ENCODE measurements at places on chromosomes 1 and 21. TPM values are rescaled to one million over a fixed set of nuclear protein-coding genes. Genes with fewer than 3 reads are reported as not detected.

EBNA1BP2 gene
- 35.9 TPM for total RNA-seq

AMIGO1 gene
- 6.3 TPM for total RNA-seq

GRCh38 chr21:33858667-33859372, 56.8 kb downstream of the ATP5PO start:
- H3K27ac ChIP-seq = no peak overlapping the region
- no peaks in the 10 kb centered on the region for H3K4me1 ChIP-seq
- DNase-seq = no peak
- H3K27me3 ChIP-seq = no peaks in the 10 kb centered on the region
- no peak overlapping the region for H3K4me3 ChIP-seq

GRCh38 chr1:47424336-47424982, 8.4 kb downstream of the FOXE3 start:
- no peak overlapping the region for H3K27ac ChIP-seq
- DNase-seq = peak; percentile 47
- H3K27me3 ChIP-seq = no peaks in the 10 kb centered on the region
- no peak overlapping the region for H3K4me3 ChIP-seq
- H3K36me3 ChIP-seq = no peaks in the 10 kb centered on the region
- H3K4me1 ChIP-seq = no peaks in the 10 kb centered on the region

GRCh38 chr1:237542525-237543418, 347.9 kb downstream of the ZP4 start:
- no peaks in the 10 kb centered on the region for H3K4me1 ChIP-seq
- no peaks in the 10 kb centered on the region for H3K36me3 ChIP-seq
- H3K27ac ChIP-seq = peak overlapping the region; percentile 52
- H3K27me3 ChIP-seq = no peaks in the 10 kb centered on the region
- DNase-seq = no peak
- no peak overlapping the region for H3K4me3 ChIP-seq

DNA sequence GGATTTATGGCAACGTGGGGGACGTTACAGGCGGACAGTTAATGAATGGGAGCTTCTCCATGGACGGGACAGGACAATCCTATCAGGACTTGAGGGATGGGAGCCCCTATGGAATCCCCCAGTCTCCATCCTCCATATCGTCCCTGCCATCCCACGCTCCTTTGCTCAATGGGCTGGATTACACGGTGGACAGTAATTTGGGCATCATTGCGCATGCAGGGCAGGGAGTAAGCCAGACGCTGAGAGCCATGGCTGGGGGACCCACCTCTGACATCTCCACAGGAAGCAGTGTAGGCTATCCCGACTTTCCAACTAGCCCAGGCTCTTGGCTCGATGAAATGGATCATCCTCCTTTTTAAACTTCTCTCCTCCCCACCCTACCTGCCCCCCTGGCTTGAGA, 44.2 kb downstream of the LHX4 start:
- DNase-seq = no peak
- no peak overlapping the region for H3K4me3 ChIP-seq
- H3K36me3 ChIP-seq = peaks cover 3% of the 10 kb centered on the region
- H3K4me1 ChIP-seq = peaks cover 27% of the 10 kb centered on the region
- H3K27ac ChIP-seq = no peak overlapping the region

- H3K27ac ChIP-seq = no peak overlapping the region
- no peaks in the 10 kb centered on the region for H3K27me3 ChIP-seq
- H3K36me3 ChIP-seq = peaks cover 37% of the 10 kb centered on the region
- no peak overlapping the region for H3K4me3 ChIP-seq
These were observed 6.7 kb downstream of the TAGLN2 start for GRCh38 chr1:159918352-159919200.

DNA sequence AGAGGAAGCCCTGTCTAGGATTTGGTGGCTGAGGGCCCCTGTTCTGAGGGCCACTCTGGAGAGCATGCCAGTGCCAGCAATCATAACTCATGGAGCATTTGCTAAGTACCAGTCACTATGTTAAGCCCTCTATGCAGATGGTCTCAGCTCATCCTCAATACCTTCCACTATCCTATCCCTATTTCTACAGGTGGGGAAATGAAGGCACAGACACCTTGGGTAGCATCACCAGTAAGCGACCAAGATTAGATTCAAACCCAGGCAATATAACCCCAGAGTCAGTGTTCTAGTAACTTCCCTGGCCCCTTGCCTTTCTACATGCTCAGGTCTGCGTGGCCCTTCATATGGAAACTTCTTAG, 7.9 kb upstream of the NBPF1 start:
- no peaks in the 10 kb centered on the region for H3K4me1 ChIP-seq
- H3K27me3 ChIP-seq = no peaks in the 10 kb centered on the region
- no peak for DNase-seq
- H3K4me3 ChIP-seq = no peak overlapping the region
- peaks cover 5% of the 10 kb centered on the region for H3K36me3 ChIP-seq
- no peak overlapping the region for H3K27ac ChIP-seq

GRCh38 chr1:58932859-58933598, 149.2 kb upstream of the JUN start:
- peak overlapping the region; percentile 68 for H3K27ac ChIP-seq
- no peak overlapping the region for H3K4me3 ChIP-seq
- no peaks in the 10 kb centered on the region for H3K27me3 ChIP-seq
- peak; percentile 42 for DNase-seq
- H3K4me1 ChIP-seq = no peaks in the 10 kb centered on the region
- H3K36me3 ChIP-seq = no peaks in the 10 kb centered on the region
